Stimulated activated CD4-positive, alpha-beta T cell treated with anti-CD3 and anti-CD28 coated beads, Interleukin-1b, Interleukin-23, amount 100 ng/mL, for 24 hours (primary cell): ENCODE measurements at places on chromosomes 4 and X.

DNA sequence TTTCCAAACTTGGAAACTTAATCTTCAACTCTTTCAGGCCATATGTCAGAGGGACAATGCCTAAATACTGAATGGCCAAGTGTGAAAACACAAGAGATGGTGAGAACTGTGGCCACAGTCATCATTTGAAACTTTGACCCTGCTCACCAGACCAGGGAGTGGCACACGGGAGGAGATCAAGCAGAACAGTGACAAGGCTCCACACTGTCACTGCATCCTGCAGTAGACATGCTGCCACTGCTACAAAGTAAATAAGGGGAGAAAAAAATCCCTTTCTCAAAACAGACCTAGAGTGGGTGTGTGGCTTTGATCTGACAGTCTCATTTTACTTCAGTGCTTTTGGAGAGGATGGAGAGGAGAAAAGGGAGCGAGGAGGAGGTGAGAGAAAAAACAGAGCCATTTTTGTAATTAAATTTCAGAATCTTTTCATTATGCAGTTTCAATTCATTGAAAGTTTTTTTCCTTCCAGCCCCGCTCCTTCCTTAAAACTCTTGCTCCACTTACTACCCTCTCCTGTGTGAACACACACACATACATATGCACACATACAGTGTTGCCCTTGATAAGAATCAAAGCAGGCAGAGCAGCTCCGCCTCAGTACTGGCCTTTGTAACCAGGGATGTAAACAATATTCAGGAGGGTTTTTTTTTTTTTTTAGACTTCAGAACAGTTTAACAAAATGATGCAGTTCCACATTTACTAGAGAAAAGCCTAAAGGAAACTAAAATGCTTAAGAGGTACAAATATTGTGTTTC is 34.4 kb downstream of the NEXMIF start:
- DNase-seq = no peak

GRCh38 chr4:151114986-151115385 is 15.6 kb downstream of the RPS3A start:
- DNase-seq = no peak

DNA sequence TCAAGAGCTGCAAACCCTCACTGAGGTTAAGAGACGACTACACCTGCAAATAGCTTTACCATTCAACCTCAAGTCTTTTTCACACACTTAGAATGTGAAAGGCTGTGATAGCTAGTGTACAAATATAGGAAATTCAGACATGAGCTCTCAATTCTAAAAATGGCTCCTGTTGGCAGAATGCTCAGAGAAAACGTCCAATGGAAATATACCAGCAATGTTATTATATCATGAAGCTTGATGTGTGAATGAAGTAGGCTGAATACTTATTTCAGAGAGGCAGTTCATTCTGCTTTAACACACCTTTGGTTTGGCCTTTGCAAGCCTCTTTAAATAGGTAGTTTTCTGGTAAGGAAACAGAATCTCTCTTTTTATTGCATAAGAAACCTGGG is 227.6 kb downstream of the ADAMTS3 start:
- no peak for DNase-seq

DNA sequence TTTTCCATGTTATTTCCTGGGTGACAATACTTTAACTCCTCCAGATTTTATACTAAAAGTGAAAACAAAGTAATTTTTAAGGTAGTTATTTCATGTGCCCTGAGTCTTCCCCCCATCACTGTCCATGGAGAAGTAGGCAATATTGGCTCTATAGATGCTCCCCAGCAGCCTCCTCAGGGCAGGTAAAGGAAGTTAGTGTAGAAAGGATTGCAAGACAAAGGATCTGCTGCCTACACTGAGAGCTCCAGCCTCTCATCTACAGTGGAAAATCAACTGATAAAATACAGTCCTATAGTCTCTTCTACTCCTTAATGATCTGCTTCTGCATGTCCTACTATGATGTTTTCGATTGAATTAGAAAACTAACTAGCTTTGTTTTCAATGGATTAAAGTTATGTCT is 8.5 kb downstream of the POU3F4 start:
- no peak for DNase-seq

GRCh38 chrX:100379388-100379986 is 30.6 kb downstream of the PCDH19 start:
- no peak for DNase-seq

GRCh38 chr4:123288309-123289025 is 108.1 kb upstream of the SPRY1 start:
- no peak for DNase-seq

- DNase-seq = no peak
These were observed 55.7 kb upstream of the GYPE start for GRCh38 chr4:143961075-143961474.

- DNase-seq = no peak
These were observed 138.7 kb downstream of the F11 start for GRCh38 chr4:186404562-186405134.

DNA sequence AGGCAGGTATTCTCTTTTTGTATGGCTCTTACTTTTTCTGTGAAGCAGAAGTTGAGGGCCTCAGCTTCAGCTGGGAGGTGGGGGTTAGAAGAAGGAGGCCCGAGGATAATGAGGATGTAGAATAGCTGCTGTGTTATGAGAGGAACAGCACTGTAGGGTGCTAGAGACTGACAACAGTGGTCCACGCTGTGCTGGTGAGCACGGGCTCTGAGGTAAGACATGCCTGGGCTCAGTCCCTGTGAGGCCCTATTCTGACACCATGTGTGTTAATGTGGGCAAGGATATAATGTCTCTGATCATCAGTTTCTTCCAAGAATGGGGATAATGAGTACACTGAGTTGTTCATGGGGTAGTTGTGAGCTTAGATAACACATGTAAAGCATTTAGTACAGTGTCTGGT is 55.3 kb upstream of the SFRP2 start:
- no peak for DNase-seq

GRCh38 chrX:112830540-112830939 is 10.1 kb downstream of the AMOT start:
- DNase-seq = no peak

- DNase-seq = no peak
These were observed 14.5 kb downstream of the TNIP2 start for GRCh38 chr4:2741626-2742025.

DNA sequence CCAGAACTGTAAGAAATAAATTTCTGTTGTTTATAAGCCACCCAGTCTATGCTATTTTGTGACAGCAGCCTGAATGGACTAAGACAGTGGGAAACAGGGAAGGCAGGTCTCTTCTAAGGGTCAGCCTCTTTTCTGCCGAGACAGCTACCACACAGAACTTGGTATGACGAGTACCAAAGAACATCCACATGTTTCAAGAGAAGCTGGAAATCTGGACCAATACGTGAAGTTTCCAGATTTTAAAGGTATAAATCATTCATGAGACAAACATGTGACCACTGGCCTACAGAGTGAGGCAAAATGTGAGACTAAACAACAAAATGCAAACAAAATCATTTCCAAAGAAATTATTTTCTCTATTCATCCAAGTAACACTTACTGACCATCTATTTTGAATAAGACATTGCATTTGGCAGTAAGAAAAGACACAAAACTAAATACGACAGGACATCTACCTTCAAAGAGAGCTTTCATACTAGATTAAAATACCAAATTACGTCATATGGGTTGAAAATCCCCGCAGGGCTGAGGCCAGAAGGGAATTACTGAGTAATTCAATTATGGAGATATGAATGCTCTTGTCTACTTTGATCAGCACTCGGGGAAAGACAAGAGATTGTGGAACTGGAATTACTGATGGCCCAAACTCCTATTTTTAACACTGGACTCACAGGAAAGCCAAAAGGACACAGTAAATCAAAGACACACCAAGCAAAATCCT is 7.2 kb downstream of the SCARB2 start:
- no peak for DNase-seq

GRCh38 chrX:96713303-96713702 is 28.7 kb downstream of the DIAPH2 start:
- no peak for DNase-seq

DNA sequence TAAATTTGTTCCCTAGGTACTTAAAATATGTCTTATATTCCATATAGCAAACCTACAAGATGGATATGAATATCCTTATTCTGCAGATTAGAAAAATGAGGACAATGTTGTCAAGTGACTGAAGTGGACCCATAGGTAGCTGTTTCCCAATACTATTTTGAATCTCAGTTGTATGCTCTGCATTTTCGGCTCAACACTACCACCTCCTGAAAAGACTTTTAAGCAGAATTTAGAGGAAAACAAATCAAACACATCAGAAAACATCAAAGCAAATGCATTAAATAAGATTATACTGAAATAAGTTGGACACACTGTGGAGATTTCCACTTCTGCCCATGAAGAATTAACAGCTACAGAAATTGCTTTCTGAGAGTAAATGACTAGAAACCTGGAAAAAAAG is 488.7 kb downstream of the TRIML1 start:
- no peak for DNase-seq

DNA sequence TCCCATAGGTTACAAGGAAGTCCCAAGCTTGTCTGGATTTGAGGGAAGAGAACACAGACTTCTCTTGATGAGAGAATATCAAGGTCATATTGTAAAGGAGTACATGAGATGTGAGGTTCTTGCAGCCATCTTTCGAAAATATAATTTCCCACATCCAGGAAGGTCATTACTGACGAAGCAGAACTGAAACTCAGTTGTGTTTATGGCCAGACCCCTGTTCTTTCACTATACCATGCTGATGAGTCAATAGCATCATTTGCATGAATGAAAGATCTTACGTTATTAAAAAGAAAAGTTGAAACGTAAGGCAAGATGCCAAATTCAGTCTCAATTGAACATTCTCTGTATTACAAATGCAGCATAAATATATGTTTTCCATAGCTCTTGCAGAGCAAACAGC is 14.2 kb upstream of the CCDC149 start:
- no peak for DNase-seq

GRCh38 chr4:4880492-4880891 is 21.0 kb downstream of the MSX1 start:
- no peak for DNase-seq

DNA sequence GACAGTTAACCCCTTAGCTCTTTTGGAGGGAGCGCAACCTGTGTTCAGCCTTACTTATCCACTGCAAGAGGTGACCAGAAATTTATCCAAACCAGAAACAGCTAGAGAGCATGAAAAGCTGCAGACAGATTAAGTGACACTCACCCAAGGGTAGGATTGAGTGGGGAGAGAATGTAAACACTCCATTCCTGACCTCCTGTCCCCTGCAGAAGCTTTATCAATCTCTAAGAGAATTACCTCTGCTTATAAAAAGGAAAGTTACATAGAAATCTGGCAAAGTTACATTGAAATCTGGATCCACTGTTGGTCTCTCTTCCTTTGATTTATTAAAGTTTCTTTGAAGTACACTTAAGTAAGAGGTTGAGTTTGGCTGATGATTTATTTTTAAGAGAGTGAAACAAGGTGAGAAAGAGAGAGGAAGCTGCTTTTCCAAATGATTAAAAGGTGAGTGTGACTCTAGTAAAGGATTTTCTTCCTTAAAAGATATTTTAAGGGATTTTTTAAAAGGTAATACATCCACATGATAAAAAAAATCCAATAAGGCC is 112.3 kb downstream of the ANAPC4 start:
- no peak for DNase-seq

DNA sequence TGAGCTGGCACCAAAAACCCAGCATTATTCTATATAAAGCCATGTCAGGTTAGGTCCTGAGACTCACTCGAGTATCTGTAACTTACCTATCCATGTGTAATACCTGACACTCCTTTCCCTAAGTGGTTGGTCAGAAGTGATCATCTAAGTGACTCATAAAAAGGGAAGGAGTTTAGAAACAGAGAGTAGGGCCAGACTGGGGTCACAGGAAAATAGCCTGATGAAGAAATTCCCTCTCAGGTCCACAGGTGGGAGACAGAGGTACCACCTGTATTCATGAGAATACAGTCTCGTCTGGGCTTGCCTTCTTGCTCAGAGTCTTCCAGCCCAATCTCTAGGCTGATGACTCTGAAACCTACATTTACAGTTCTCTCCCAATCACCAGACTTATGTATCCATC is 161.8 kb upstream of the MAP3K15 start:
- no peak for DNase-seq

DNA sequence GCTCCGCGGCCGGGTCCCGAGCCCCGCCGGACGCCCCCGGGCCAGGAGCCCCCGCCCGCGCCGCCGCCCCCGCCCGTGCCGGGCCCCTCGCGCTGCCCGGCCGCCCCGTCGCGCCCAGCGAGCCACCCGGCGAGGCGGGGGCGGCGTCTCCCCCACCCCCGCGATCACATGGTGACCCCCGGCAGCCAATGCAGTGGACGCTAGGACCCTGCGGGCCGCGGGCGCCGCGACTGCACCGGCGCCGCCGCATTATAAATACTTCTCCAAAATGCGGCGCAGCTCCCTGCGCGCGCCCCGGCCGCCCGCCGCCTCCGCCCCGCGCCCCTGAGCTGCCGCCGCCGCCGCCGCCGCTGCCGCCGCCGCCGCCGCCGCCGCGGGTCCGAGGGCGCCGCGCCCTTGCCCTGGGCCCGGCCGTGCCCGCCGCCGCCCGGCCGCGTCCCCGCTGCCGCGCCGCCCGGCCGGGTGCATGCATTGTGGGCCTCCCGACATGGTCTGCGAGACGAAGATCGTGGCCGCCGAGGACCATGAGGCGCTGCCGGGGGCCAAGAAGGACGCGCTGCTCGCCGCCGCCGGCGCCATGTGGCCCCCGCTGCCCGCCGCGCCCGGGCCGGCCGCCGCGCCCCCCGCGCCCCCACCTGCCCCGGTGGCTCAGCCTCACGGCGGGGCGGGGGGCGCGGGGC is at the start of gene NAT8L:
TSS of gene NAT8L (plus strand) at position 282 of the 680 bp plus-strand sequence. CDS start at position 467, 185 bp downstream.
- no peak for DNase-seq

DNA sequence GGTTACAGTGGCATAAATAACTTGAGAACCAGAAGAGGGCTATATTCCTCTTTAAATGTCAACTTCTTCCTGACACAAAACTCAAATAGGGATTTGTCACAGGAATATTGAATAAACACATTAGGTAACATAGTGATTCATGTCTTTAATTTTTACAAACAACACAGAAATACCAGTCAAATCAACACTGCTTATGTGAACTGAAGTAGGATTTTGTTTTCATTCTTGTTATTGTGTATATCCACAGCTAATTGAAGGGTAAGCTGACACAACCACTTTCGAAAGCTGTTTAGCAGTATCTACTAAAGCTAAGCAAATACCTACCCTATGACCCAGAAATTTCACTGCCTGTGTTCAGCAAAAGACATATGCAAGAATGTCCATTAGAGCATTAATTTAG is 120.4 kb upstream of the EOLA2 start:
- no peak for DNase-seq

- DNase-seq = no peak
These were observed 447.4 kb downstream of the PCDH10 start for GRCh38 chr4:133596459-133596858.

DNA sequence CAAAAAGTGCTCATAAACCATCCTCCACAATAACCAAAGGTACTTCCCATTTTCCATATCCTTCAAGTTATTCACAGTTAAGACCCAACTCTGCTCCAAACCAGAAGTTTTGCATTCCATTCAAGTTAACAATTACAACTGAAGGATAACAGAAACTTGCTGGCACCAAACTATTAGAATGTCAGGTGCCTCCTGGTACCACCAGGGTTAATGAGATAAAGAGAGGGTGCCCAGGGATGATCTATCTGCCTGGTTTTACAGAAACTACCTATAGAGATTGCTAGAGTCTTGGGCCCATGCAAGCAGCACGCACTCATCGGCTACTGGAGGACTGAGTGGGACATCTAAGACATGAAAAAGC is 114.6 kb downstream of the RBM47 start:
- DNase-seq = no peak

- DNase-seq = no peak
These were observed 80.5 kb upstream of the TMEM150C start for GRCh38 chr4:82642331-82642730.
